ENCODE measurements at places on chromosomes 2 and 18. TPM values are rescaled to one million over a fixed set of nuclear protein-coding genes. Genes with fewer than 3 reads are reported as not detected.

The MCEE gene
- 19.1 TPM for total RNA-seq

- no peak for DNase-seq
Measured at GRCh38 chr2:202418027-202418426, 41.9 kb downstream of the BMPR2 start.

DNA sequence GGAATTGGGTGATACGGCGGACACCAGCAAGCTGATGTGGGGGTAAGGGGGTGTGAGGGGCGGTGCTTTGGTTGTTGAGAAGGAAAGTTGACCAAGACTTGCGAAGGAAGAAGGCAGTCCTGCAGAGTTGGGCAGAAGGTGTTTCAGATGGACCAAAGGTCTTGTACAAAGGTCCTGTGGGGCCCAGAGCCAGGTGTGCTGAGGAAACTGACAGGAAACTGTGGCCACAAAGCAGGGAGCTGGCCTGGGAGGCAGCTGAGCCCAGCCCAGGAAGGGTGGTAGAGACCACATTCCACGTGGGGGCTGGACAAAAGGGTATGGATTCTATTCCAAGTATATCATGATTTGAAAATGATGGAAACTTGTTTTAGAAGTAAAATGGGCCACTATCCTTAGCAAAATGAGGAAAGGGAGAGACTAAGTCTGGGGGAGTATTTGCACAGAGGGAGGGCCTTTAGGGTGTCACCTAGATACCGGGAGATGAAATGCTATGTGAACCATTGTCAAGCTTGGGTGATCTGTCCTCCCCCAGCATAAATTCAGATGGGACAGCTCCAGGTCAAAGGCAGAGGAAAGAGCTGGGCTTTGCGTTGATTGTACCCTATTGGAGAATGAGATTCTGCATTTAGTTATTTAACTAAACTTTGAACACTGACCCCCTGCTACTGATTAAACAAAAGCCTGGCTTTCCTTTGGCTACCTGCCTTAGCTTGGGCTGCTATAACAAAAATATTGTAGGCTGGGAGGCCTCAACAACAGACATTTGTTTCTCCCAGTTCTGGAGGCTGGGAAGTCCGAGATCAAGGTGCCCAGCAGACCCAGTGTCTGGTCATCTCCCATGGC lies 4.3 kb upstream of the EDAR start:
- DNase-seq, result no peak

The TSPYL6 gene
- 8.8 TPM for total RNA-seq

DNA sequence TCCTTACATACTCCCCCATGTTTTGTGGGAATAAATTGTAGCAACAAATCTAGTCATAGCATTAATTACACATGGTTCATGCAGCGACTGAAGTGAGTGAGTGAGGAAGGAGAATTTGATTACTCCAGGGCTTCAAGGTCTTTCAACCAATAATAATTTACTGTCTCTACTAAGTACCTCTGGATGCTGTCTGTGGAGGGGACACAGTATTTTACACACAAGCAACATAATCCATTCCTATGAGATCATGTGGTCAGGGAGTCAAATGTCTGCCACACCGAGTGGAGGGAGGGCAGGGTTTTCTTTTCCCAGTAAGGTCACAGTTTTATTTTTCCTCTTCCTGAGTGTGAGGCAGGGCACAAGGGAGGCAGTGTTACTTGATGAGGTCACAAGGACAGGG lies 334.7 kb upstream of the CELF4 start:
- no peak for DNase-seq

The PPP1R1C gene
- total RNA-seq, result not detected
